ENCODE measurements at places on chromosomes 13 and 19. TPM values are rescaled to one million over a fixed set of nuclear protein-coding genes. Genes with fewer than 3 reads are reported as not detected.

ATP8B3 gene
- not detected for total RNA-seq

ZNF473 gene
- 1.00 TPM for total RNA-seq

ZNF787 gene
- total RNA-seq: 27.2 TPM

- H3K4me3 ChIP-seq: no peak overlapping the region
- no peaks in the 10 kb centered on the region for H3K27me3 ChIP-seq
- peaks cover 36% of the 10 kb centered on the region for H3K4me1 ChIP-seq
- H3K36me3 ChIP-seq: peaks cover 34% of the 10 kb centered on the region
- H3K27ac ChIP-seq: no peak overlapping the region
These were observed 12.6 kb downstream of the MKNK2 start for GRCh38 chr19:2038284-2039088.

GRCh38 chr13:108681986-108682575, 52.7 kb downstream of the MYO16 start:
- DNase-seq: no peak
- H3K4me3 ChIP-seq: no peak overlapping the region
- no peaks in the 10 kb centered on the region for H3K27me3 ChIP-seq
- H3K36me3 ChIP-seq: no peaks in the 10 kb centered on the region

DNA sequence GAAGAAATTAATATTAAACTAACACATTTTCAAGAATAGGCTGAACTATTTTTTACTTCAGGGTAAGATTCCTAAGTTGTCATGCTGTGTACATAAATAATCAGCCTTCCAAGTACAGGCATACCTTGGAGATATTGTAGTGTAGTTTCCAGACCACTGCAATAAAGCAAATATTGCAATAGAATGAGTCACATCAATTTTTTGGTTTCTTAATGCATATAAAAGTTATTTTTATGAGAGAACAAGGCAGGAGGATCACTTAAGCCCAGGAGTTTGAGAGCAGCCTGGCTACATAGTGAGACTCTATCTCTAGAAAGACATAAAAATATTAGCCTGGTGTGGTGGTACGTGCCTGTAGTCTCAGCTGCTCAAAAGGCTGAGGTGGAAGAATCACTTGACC, 511.5 kb downstream of the UQCRFS1 start:
- H3K36me3 ChIP-seq: no peaks in the 10 kb centered on the region
- H3K27ac ChIP-seq: no peak overlapping the region
- H3K4me1 ChIP-seq: no peaks in the 10 kb centered on the region
- H3K27me3 ChIP-seq: no peaks in the 10 kb centered on the region

- H3K27me3 ChIP-seq: no peaks in the 10 kb centered on the region
- H3K27ac ChIP-seq: no peak overlapping the region
- no peaks in the 10 kb centered on the region for H3K4me1 ChIP-seq
- H3K36me3 ChIP-seq: no peaks in the 10 kb centered on the region
- H3K4me3 ChIP-seq: no peak overlapping the region
These were observed 945.5 kb upstream of the SLC10A2 start for GRCh38 chr13:104011505-104012241.

GRCh38 chr19:39542206-39542605, 2.2 kb upstream of the EID2 start:
- no peak overlapping the region for H3K4me3 ChIP-seq
- H3K4me1 ChIP-seq: peaks cover 20% of the 10 kb centered on the region
- H3K27me3 ChIP-seq: peaks cover 6% of the 10 kb centered on the region
- no peaks in the 10 kb centered on the region for H3K36me3 ChIP-seq
- DNase-seq: no peak
